Testis (tissue), 5 donors: ENCODE measurements at places on chromosomes 2 and 18. TPM values are rescaled to one million over a fixed set of nuclear protein-coding genes. Genes with fewer than 3 reads are reported as not detected.

CDKL4 gene
- 4.2 TPM for total RNA-seq

DNA sequence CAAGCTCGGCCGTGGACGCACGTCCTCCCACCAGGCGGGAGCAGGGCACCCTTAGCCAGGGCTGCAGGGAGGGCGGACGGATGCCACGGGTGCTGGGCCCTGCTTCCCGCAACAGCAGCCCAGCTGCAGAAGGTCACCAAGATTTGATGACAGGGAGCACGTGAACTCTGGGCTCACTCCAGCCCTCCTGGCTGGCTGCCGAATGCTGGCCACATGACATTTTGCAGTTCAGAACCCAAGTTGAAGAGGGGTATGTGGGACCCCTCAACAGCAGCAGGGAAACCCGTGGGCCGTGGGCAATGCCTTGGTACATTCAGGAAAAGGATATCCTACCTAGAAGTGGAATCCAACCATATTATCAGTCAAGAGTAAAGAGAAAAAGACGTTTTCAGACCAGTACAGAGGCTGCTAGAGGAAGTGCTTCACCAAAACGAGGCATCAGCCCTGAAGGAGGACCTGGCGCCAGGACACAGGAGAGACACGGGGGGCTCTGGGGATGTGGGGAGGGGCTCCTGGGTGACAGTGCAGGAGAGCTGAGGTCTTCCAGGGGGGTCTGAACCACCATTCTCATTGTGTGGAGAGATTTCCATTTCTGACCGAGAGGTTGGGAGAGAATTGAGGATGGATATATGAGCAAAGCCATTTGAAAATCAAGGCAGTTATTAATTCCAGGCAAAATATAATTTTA is 107.4 kb upstream of the CTDP1 start:
- DNase-seq = no peak

DUSP2 gene
- total RNA-seq = 16.5 TPM

DNA sequence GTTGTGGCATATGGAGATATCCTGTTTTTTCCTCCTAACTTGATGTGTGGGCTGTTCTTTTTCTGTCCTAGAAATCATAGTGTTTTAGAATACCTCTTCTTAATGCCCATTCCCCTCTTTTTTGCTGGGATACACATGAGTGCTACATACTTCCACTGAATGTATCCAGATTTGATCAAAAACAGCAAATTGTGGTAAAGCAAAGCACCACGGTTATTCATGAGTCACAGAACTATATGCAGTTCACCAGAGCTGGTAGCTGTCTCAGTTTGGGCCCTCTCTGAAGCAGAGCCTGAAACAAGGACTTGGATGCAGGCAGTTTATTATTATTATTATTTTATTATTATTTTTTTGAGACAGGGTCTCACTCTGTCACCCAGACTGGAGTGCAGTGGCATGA is 69.9 kb upstream of the CTLA4 start:
- no peak for DNase-seq

GRCh38 chr2:21356086-21356856 is 232.5 kb downstream of the TDRD15 start:
- no peak for DNase-seq

DNA sequence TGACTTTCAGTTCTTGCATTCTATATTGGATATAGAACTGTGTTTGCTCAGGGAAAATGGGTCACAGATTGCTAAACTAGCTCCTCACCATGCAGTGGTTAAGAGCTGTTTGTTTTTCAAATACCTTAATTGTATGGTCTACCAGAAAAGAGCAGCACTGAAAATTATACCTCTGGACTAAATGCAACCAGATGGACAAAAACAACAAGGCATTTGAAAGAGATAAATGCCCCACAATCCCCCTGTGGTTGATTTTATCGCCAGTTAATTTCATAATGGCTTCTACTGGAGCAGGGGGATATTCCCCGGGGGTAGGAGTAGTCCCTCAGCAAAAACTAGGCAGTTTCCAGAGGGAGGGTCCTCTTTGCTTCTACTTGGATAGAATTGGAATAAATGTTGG is 267.9 kb upstream of the TNP1 start:
- no peak for DNase-seq

DNA sequence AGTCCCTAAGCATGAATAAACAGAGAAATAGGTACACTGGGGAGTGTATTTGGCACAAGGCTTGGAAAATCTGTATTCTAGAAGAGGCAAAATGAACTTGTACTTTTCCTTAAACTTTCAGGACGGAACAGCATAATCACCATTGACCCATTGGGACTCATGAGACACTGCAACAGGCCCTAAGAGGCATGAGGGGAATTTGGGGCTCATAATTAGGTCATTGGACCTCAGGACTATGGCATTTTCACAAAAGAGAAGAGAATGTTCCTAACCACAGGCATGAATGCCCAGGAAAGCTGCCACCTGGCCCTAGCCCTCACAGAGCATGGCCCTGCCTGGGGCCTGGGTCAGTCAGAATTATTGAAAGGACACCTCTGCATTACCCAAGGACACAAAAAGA is 67.9 kb upstream of the PIK3C3 start:
- DNase-seq = no peak

LYPD6B gene
- 45.2 TPM for total RNA-seq

DNA sequence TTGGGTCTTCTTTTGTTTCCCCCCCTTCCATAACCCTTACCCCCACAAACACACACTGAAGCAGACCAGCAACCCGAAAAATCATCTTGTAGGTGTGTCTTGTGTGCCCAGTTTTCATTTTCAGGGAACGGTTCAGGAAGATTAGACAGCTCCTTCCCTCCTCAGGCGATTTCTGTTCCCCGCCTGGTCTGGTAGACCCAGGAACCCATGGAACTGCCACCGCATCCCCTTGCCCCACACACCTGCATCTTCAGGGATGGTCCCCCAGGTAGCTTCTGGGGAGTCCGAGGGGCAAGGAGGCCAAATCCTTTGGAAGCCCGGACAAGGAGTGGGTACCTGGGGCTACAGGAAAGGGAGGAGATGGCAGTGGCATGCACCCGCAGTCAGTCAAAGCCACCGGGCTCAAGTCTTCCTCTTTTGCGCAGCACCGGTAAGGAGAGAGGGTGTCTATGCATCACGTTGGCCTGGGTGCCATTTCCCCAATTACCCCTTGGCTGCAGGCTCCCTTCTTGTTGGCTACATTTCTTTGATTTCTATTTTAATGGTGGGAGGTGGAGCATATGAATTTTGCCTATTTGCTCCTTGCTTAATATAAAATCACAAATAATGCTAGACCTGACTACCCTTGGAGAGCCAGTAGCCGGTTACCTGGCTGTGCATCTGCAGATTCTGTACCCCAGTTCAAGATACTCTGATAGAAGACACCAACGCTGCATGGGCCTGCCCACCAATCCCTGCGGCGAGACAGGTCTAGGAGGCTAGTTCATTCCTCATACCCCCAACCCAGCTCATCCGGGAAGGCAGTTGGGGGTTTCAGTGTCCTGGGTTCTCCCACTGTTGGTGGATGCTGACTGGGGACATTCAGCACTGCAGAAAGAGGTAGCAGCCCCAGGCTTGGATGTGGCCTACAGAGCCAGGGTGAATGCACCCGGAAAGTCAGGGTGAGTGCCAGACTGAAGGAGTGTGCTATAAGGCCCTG is 30.0 kb upstream of the ATP6V1B1 start:
- DNase-seq = no peak

SLC19A3 gene
- 0.50 TPM for total RNA-seq

DNA sequence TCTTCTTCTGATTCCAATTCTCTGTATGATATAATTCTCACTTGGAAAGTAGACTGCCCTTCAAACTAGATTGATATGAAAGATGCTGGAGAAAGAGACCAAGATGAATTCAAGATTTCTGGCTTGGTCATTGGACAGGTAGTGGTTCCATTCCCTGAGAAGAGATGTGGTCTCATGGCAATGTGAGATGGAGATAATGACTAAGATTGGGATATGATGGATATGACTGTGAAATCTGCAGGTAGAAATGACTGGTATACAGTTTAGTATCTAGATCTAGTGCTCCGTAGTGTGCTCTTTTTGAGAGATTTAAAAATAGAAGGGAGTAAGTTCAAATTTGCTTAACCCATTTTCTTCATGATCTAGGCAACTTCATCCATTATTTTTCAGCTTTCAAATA is 425.4 kb upstream of the TRIB2 start:
- DNase-seq = no peak

TRIB2 gene
- 190 TPM for total RNA-seq

CMPK2 gene
- total RNA-seq = 15.4 TPM

DNA sequence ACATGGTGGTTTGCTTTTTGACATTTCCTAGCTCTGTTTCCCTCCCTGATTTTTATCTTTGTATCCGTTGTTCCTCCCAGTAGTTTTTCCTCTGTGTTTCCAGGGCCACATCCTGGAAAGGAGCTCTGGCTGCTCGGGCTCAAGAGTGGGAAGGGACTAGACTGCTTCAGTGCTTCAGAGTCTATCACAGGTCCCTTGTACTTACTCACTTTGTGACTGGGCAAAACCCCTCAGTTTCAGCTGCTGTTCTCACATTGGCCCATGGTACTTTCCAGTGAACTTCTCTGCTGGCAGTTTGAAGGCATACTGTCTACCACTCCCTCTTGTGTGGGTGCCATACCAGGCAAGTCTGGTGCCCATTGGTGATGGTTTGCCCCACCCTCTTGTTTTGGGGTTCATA is 7.5 kb upstream of the STAMBP start:
- DNase-seq = no peak

DNA sequence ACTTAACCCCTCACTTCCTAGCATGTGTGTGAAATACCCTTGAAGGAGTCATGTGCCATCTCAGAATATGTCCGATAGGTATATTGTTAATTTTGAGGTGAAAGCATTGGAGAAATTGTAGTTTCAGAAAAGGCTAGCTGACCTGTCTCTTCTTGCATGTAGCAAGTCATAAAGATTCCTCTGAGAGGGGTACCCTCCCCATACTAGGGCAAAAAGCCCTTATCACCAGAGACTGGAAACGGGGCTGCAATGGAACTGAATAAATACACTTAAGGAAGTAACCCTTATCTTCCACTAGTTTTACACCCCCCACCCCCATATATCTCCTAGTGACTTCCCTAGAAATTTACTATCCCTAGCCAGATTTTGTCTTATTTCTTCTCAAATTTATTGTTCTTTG is 1.8 kb upstream of the SF3B6 start:
- no peak for DNase-seq

CCDC74B gene
- total RNA-seq = 117 TPM

SULT1C4 gene
- total RNA-seq = 0.63 TPM

DNA sequence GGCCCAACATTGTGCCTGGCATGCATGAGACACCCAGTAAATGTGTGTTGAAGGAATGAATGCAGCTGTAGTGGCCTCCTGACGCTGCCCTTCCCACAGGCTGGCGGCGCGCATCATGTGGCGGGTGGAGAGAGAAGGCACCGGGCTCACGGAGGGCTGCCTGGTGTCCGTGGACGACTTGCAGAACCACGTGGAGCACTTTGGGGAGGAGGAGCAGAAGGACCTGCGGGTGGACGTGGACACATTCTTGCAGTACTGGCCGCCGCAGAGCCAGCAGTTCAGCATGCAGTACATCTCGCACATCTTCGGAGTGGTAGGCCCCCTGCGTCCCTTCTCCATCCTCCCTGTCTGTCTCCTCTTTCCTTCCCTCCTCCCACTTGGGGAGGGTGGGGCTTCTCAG is 20.1 kb downstream of the SMYD1 start:
- no peak for DNase-seq

VSNL1 gene
- 1.4 TPM for total RNA-seq

DNA sequence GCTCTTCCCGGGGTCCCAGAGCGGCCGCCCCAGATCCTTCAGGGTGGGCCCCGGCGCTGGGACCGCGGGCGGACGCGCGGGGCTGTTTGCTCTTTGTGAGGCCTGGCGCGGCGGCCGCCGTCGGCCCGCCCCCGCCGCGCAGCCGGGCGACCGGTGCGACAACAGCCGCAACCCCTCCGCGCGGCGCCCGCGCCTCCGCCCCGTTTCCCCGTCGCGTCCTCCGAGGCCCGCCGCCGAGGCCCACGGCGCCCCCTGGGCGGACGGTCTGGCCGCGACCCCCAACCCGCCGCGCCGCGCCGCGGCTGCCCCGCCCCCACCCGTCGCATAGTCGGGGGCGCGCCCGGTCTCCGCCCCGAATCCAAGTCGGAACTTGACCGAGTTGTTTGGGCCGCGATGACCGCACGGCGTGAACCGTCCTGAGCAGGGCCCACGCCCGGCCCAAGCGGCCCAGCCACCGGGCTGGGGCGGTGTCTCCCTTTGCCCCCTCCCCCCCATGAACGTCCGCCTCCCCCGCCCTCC is 448 bp downstream of the YPEL5 start:
- no peak for DNase-seq

ITSN2 gene
- total RNA-seq = 43.4 TPM

GAL3ST2 gene
- 4.3 TPM for total RNA-seq

DNA sequence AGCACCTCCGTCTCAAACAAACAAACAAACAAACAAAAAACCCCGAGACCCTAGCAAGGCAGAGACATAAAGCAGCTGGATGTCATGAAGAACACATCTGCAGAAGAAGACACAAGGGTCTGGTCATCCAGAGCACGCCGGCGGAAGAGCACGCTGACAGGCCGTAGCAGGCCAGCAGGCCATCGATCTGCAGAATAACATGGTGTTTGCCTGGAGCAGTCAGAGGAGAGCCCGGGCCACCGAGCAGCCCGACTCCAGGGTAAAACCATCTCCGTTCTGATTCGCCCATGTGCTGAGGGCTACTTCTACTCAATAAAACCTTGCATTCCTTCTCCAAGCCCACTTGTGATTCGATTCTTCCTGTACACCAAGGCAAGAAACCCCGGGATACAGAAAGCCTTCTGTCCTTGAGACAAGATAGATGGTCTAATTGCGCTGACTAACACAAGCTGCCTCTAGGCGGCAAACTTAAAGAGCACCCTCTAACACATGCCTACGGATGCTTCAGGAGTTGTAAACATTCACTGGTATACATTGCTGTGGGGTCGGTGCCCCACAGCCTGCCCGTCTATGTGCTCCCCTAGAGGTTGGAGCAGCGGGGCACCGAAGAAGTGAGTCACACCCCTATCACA is 549.8 kb upstream of the NRXN1 start:
- no peak for DNase-seq

DNA sequence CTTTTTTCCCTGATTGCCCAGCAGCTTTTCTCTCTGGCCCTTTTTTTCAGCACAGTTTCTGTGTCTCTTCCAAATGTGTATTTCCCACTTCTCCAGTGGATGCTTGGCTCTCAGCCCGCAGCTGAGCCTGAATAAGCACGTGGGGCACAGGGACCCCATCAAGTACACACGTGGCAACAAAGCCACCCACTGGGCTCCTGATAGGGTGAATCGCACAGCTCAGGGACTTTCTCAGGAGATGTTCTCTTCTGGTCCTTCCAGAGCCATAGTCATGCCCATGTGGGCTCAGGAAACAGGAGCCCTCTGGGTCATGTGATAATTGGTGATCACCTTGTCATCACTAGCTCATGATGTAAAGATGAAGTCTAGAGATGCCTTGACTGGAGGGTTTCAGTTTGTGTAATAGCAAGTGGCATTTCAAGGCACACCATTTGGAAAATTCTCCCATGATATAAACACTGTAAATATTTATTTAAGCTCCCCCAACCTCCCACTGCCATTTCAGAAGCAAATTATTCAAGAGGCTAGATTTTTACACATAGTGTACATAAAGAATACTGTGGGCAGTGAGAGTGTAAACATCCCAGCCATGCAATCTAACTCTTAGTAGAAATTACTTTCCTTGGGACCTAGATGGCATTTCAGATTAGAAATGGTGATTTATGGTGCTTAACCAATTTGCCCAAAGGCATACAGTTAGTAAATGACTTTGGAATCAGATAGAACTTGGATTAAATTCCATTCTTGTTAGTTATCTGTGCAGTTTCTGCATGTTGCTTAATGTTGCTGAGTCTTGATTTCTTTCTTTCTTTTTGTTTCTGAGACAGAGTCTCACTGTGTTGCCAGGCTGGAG is 597.5 kb downstream of the SLC4A3 start:
- no peak for DNase-seq
